Omental fat pad (tissue), 4 donors: ENCODE measurements at places on chromosomes 1 and 21. TPM values are rescaled to one million over a fixed set of nuclear protein-coding genes. Genes with fewer than 3 reads are reported as not detected.
A peak's percentile ranks its signal among the peaks of the same experiment; 100 is the strongest.

Gene SPRR1A
- not detected for total RNA-seq

Gene PTPN22
- 6.8 TPM for total RNA-seq

Gene ZMYND12
- total RNA-seq, result 0.82 TPM

Gene SLC37A1
- 4.6 TPM for total RNA-seq

Gene GBP1
- 19.2 TPM for total RNA-seq

Gene LSM10
- total RNA-seq, result 36.9 TPM

Gene LYPLA2
- total RNA-seq, result 44.4 TPM

Gene IL20
- total RNA-seq, result 0.82 TPM

Gene CXADR
- 12.2 TPM for total RNA-seq

Gene KCNE2
- not detected for total RNA-seq

Gene TUT4
- total RNA-seq, result 56.4 TPM

Gene TESK2
- total RNA-seq, result 3.4 TPM

Gene SERPINC1
- total RNA-seq, result 0.63 TPM

Gene HTR6
- not detected for total RNA-seq

DNA sequence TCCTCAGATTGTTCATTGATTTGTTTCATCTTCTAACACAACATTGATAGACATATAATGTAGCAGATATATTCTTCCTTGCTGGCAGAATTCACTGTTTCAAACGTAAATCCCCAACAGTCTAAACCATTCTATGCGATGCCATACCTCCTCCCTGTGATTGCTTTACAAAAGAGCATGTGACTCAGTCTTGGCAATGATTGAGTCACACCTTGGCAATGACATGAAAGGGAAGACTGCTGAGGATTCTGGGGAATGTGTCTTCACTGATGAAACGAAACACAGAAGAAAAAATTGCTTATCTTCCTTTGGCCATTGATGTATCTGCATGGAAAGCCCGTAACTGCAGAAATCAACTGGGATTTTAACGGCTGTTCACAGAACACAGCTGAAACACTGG lies 409.6 kb upstream of the ZRANB2 start:
- DNase-seq, result no peak

DNA sequence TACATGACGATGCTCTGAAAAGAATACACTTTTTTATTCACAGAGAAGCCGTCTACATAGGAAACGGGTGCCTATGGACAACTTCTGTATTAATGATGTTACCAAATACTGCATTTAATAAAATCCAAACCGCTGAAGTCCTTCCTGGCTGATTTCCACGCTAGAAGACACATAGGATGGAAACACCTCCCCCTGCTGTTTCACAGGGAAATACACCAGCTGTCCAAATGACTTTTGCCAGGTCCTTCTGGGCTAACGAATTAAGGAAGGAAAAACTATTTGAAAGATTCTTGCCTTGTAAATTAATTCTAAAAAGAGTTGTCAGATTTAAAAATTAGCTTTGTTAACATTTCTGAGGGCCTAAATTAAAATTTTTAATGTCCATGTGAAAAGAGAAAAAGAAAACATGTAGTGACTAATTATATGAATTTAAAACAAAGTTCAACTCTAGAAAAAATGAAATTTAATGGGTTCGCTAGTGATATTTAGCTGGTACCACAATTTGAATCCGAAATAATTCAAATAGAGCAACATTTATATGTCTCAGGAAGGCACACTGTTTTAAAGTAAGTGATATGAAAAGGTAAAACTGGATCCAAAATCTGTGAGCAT lies 146.0 kb downstream of the RERE start:
- no peak for DNase-seq

GRCh38 chr21:42614811-42615351 lies 38.5 kb upstream of the PDE9A start:
- no peak for DNase-seq

- DNase-seq, result no peak
Measured at GRCh38 chr1:3776231-3776961, 3.8 kb downstream of the SMIM1 start.

GRCh38 chr1:43123031-43123430 lies 49.1 kb downstream of the EBNA1BP2 start:
- DNase-seq, result no peak

DNA sequence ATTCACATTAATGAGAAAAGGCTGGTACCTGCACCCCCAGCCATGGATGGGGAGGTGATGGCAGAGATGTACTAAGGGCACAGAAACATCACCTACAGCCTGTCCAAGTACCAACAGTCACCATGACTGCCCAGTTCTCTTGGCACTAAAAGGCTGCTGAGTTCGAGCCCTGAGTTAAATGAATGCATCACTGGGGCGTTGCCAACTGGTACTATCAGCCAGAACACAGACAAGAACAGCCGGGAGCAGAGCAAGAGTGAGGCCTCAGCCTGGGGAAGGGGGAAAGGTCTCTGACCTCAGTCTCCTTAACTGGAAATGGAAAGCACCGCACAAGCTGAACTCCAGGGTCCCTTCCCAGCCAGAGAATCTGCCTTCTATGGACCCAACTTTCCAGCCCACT lies 60.5 kb downstream of the GLIS1 start:
- DNase-seq, result no peak

- no peak for DNase-seq
Measured at GRCh38 chr1:162131400-162132321, 62.2 kb downstream of the NOS1AP start.

DNA sequence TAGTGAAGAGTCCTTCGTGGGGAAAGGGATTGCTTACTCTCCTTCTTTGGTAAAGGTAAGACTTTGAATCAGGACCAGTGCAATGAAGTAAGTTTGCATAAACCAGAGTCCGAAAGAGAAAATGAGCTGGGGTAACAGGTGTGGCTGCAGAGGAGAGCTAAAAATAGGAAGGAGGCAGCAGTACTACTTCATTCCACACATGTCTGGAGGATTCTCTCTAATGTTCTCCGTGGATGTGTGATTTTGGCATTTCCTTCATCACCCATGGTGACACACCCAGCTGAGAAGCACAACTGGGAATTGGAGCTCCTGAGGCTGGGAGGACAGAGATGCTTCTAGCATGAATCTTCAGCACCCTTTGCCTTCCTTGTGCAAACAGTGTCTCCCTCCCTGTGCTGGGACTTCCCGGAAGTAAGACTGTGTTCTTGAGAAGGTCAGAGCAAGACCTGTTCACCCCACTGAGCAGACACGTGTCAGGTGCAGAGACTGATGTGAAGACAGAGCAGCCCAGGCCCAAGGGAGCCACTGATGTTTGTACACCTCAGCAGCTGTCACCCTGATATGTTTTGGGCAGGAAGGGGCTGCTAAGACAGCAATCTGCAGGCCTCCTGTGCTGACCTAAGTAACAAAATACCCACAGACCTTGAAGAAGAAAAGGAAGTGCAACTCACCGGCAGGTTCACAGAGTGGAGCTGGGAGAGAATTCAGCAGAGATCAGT lies 13.3 kb downstream of the FCRL1 start:
- no peak for DNase-seq

DNA sequence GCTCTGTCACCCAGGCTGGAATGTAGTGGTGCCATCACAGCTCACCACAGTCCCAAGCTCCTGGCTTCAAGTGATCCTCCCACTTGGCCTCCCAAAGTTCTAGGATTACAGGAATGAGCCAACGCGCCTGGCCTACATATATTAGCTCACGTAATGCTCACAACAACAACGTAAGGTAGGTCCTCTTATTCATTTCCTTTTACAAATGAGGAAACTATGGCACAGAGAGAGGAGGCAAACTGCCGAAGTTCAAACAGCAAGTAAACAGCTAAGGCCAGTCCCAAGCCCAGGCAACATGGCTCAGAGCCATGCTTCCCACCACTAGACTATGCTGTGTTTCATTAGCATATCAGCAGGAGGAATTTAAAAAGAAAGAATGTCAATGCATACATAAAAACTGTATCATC lies 284.4 kb downstream of the VAV3 start:
- DNase-seq, result no peak

DNA sequence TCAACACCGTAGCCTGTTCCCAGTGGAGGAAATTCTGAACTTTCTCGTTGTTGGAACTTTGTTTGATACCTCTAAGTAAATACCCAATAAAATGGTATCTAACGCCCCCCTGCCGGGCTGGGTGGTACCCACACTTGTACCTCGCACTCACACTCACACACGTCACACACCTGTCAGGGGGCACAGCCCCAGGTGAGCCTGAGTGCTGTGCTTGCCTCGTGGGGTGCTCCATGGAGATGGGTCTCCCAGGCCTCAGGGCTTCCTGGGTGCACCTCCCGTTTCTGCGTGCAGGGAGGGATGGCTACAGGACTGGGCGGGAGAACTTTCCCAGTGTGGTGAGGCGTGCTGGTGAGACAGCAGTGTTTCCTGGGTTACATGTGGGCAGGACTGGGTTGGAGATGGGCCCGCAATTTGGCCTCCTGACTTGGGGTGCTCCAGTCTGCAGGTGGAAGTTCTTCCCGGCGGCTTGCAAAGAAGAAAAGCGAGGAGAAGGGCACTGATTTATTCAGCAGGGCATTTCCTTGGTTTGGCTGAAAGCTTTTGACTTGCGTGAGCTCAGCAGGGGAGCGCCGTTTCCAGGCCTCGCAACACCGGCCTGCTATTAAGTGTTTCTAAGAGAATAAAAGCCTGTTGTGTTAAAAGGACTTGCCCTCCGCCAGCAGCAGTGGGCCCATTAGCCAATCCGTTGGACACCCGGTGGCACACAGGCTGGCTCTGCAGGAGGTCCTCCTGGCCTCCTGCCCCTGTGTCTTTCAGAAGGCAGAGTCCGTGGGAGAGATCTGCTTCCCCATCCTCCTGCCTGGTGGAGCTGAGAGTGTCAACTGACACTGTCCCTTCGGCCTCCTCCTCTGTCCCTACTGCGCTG lies 79.7 kb downstream of the KIF26B start:
- DNase-seq, result no peak

- no peak for DNase-seq
Measured at GRCh38 chr1:15178571-15179484, 25.3 kb downstream of the TMEM51 start.

- no peak for DNase-seq
Measured at GRCh38 chr1:51240084-51240483, 4.0 kb downstream of the RNF11 start.

- DNase-seq, result no peak
Measured at GRCh38 chr1:1020415-1021009, 592 bp downstream of the AGRN start.

DNA sequence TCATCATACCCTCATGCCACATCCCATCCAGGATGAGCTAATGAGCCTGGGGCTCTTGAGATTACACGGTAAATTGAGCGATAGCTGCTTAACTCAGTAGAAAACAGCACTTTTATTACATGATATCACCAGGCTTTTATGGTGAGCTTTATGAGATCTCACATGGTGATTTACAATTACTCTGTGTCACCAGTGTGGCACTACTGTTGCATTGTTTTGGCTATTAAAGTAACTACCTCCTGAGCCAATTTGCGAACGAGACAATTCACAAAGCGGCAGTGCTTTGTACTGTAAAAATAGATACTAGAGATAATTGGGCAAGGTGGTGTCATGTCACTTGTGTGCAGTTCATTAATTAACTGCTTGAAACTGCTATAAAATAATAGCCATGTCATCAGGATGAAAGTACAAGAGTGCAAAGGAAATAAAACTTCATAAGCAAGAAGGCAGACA lies 767.7 kb upstream of the ADGRL2 start:
- no peak for DNase-seq

DNA sequence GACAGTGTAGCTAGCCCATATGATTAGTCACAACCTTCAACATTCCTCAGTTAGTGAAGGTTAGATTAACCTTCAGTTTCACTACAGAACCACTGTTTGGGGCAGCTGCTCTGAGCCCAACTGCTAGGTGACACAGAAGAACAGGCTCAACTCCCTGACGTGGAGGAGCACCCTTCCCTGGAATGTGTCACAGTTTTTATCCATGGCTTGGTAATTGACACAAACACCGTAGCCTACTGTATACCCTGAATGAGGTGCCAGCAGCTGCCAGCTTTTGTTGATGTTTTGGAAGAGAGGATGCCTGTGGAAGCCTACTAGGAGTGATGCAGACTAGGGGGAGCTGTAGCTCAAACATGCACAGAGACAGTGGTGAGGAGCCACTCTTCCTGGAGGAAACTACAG lies 56.6 kb upstream of the CR2 start:
- no peak for DNase-seq

DNA sequence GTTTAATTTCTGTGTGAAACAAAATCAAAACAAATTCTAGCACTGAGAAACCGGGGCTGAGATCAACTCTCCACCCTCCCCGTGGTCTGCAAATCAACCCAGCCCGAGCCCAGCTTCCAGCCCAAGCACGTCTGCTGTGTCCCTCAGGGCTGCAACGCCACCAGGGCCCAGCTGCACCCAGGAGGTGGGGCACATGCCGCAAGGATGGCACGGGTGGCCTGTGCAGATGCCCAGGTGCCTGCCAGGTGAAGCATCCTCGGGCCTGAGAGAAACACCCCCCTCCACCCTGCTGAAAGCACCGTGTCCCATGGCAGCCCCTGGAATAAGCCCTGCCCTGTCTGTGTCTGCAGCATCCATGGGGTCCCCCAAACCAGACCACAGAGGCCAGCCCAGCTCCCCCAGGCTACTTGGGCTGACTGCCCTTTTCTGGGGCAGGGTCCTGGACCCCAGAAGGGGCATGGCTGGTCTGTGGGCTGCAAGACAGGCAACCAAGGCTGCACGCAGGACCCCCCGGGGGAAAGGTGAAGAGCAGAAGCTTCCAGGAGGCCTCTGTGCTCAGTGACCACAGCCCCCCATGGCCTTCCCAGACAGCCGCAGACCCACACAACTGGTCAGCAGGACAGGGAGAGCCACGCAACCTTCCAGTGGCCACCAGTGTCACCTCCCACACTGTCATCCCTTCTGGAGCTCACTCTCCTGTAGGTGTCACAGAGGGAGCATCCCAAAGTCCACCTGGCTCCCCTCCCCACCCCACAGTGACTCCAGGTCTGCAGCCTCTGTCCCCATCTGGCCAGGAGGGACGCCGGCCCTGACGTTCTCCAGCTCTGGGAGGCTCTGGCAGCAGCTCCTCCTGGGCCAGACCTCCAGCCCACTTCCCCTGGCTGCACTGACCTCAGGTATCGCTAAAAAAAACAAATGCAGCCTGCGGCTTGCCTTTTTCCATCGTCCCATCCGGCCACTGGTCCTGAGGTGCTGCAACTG lies 7.7 kb downstream of the WNT9A start:
- DNase-seq, result peak; percentile 16

GRCh38 chr1:226706684-226707083 lies 32.4 kb downstream of the ITPKB start:
- DNase-seq, result no peak

- no peak for DNase-seq
Measured at GRCh38 chr1:242100921-242101320, 102.0 kb upstream of the MAP1LC3C start.

GRCh38 chr1:108961198-108961597 lies 2.1 kb downstream of the CLCC1 start:
- no peak for DNase-seq

- DNase-seq, result no peak
Measured at GRCh38 chr21:42973309-42973990, 912 bp upstream of the PKNOX1 start.

GRCh38 chr1:238648751-238649150 lies 737.6 kb upstream of the CHRM3 start:
- no peak for DNase-seq

DNA sequence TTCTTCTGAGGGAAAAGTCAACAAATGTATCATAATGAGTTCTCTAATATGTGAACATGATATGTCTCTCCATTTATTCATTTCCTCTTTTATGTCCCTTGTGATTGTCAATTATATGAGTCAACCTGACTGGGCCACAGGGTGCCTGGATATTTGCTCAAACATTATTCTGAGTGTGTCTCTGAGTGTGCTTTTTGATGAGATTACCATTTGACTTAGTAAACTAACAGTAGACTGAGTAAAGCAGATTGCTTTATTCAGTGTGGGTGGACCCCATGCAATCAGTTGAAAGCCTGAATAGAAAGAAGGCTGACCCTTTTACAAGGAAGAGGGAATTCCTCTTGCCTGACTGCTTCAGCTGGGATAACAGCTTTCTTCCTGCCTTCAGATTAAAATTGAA lies 142.6 kb downstream of the SLC35F3 start:
- DNase-seq, result no peak
